Effector memory CD4-positive, alpha-beta T cell (primary cell): ENCODE measurements at places on chromosomes 3 and 15.

DNA sequence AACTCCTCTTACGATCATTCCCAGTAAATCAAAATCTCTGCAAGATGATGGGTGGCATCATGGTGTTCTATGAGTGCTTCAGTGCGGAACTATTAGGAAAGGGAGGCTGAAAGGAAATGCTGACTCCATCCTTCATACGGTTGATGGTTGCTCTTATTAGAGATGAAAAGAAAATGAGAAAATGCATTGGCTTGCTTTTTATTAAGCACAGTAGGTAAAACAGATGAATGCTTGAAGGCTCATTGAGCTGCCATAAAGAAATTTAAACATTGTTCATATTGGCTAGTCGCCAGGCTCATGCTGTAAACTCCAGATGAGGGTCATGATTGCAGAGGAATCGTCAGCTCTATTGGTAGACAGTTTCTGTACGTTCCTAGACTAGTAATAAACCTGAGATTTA lies 115.8 kb downstream of the EPHA3 start:
- no peak for DNase-seq

DNA sequence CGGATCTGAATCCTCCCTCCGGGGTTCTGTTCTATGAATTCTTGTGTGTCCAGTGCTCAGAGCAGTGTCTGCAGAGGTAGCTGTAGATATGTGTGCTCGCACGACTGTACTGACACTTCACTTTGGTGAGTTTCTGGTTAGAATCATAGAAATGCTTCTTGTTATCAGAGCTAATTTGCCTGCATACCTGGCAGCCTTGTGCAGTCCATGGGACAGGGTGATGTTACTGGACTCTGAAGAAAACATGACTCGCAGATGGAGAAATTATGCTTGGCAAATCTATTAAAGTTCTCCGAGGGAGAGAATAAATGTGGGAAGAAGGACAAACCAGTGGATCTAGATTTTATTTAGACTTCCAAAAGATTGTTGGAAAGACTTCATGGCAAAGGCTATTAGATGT lies 12.2 kb downstream of the CGNL1 start:
- no peak for DNase-seq

- no peak for DNase-seq
Observed at GRCh38 chr3:123431658-123432324, 17.1 kb downstream of the ADCY5 start.

- no peak for DNase-seq
Observed at GRCh38 chr3:9251055-9251786, 1.8 kb upstream of the SRGAP3 start.

DNA sequence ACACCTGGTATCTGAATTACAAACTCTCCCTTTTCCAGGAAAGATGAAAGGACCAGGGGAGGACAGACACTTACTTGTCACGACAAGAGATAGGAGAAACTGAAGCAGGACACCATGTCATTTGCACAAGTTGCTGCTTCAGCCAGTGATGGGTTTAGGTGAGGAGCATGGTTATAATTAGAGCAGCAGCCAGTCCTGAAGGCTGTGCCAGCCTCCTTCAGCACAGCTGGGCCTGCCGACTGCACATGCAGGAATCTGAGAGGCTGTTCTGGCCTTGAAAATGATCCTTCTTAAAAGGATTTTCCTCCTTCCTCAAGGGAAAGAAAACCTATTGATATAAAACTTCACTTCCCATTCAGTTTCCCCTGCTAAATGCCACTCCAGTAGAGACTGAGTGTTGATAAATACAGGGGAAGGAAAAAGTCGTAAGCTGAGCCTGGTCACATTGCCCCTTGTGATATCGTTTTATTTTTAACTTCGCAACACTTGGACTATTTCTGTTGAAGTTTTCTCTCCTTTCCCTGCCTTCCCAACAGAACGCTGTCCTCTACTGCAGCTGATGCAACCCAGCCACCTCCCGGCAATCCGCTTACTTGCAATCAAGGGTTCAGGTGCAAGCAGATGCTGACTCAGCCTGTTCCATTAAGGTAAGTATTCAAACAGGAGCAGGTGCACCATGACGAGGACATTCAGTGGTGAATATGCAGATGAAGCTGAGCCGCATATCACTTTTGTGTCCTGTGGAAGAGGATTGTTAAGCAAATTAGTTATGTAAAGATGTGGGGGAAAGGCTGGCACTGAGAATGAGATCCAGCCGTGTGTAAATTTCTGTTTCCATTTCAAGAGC lies at the start of gene FBXO40:
TSS of gene FBXO40 (plus strand) at position 524 of the 847 bp plus-strand sequence. CDS start 27,197 bp downstream, outside the sequence.
- no peak for DNase-seq

GRCh38 chr3:16243706-16244490 lies 20.8 kb downstream of the DPH3 start:
- no peak for DNase-seq
